ENCODE measurements at places on chromosomes 12 and 14.

DNA sequence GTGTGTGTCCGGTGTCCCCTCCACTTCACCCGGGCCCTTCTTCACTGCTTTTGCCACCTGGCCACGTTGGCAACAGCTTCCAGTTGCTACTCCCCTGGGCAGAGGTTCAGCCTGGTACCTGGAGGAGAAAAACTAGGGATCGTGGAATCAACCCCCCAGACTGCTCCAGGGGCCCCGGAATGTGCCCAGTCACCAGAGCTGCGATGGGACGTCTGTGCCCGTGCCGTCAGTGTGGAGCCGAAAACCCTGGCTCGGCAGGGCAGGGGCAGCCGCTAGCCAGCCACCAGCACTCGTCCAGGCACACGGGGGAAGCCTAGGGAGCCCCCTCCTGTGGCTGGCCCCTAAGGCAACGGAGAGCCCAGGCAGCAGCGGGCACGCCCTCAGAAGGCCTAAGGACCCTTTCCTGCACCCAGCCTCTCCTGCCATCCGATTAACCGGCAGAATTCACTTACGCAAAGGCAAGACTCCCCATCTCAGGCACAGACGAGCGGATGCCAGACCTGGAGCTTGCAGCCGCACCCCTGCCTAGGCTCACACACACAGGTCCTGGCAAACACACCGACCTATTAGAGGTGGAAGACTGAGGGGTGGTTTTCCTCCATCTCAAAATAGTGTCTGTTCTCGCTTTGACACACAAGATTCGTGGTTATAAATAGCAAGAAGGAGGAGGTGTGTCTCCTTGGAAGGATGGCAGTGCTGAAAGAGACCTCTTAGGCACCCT, 62.6 kb downstream of the FBXL14 start:
- DNase-seq: no peak

DNA sequence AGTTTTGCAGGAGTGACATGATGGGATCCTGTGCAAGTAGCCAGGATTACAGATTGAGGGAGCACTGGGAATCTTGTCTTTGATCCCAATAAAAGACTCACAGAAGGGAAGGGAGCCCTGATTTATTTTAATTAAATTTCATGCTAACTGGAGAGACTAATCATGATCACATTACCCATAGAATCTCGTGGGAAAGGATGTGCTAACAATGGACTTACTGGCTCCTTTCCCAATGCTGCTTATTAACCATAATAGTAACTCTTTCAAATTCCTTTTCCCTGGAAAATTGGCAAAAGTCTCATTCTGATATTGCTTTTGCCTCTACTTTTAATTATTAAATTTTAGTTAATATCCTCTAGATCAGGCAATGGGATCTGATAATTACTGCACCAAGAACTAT, 174.8 kb upstream of the AVPR1A start:
- no peak for DNase-seq

DNA sequence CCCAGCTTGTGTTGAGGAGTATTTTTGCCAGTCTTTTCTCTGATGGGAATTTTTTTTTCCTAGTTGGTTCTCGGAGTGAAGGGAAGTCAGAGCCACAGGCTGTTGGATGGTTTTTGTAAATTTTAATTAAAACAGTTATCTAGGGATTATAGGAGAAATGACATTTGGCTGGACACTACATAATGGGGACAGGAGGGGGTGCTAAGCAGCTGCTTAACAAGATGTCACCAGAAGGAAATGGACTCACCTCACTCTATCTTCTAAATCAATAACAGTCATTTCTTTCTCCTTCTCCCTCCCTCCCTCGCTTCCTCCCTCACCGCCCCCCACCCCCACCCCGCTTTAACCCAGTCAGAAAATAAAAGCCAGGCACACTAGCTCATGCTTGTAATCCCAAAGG, 93.4 kb upstream of the TMEM233 start:
- no peak for DNase-seq

DNA sequence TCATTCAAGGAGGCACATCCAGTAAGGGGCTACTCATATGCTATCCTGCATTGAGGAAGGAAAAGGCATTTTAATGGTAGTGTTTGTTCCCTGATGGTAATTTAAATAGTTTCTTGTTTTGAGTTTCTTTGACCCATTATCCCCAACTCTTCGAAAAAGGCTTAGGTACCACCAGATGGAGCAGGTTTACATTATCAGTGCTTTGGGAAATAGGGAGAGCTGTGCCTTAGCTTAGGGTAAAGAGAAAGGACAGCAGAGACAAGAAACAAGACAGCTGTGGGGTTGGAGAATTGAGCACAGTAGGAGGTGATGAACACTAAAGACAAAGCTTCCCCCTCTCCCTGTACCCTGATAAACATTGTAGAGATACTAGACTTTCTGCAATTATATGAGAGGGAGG, 29.1 kb upstream of the HELB start:
- no peak for DNase-seq

DNA sequence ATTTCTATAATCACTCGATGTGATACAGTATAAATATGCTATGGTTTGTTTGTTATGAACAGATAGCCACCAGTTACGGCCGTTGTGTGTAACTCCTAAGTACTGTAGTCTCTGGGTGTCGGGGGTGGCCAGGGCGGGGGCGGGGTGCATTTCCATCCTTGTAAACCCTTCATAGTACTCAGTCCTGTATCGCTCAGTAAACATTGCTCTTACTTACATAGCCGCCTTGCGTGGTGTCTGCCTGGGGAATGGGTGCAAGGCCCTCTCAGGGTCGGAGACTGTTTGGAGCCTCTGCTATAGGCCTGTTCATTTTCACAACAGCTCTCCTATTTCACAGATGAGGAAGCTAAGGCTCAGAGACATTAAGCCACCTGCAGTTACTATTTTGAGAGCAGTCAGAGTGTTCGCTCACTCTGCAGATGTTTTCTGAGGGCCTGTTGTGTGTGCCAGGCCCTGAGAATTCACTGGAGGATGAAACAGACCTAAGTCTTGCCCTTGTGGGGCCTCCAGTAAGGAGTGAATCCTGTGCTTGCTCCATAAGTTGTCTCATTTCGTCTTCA, 42.5 kb downstream of the JDP2 start:
- DNase-seq: no peak
